ENCODE measurements at places on chromosomes 5 and 9. TPM values are rescaled to one million over a fixed set of nuclear protein-coding genes. Genes with fewer than 3 reads are reported as not detected.

DNA sequence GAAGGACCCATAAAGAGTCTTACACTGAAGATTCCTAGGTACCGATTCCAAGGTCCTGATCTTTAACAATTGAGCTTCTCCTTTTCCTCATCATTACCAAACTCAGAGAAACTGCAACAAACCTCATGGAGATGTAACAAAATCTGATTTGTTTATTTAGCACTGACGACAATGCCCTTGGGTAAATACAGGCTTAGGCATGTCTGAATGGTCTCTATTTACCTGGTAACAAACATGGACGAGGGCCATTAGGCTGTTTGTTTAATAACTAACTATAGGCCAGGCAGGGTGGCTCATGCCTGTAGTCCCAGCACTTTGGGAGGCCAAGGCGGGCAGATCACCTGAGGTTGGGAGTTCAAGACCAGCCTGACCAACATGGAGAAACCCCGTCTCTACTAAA is 333.3 kb downstream of the AGTPBP1 start:
- DNase-seq, result peak; percentile 48

DNA sequence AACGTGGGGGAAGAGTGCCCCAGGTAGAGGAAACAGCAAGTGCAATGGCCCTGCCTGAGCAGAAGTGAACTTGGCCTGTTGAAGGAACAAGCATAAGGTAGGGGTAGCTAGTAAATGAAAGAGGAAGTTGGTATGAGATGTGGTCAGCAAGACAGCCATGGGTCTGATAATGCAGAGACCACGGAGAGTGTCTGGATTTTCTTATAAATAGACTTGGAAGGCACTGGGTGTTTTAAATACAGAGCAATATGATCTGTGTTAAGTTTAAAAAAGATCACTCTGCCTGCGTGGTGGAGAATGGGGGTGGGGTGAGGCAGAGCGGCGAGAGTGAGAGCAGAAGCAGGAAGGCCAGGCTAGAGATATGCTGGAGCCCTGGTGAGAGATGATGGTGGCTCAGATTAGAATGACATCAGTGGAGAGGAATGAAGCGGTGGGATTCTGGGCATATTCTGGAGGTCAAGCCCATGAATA is 4.2 kb downstream of the ADAM19 start:
- no peak for DNase-seq

GRCh38 chr9:128798896-128799295 is 11.8 kb downstream of the TBC1D13 start:
- DNase-seq, result no peak

DNA sequence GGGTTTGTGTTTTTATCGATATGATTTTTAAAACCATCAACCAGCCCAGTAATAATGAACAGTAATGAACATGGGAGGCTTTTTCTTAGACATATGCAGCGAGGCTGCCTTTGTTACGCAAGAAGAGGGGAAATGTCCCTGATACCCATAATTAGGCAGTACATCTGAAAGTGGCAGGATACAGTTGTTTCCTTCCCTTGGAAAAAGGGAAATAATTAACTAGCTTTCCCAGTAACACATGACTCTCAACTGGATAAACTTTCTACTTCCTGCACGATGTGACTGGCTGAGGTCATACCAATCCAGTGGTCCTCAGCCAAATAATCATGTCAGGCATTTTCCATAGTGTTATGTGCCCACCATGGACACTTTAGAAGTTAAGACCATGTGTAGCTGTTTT is 431.6 kb upstream of the C9orf72 start:
- no peak for DNase-seq

- no peak for DNase-seq
Observed at GRCh38 chr5:33482335-33482734, 41.6 kb downstream of the TARS1 start.

DNA sequence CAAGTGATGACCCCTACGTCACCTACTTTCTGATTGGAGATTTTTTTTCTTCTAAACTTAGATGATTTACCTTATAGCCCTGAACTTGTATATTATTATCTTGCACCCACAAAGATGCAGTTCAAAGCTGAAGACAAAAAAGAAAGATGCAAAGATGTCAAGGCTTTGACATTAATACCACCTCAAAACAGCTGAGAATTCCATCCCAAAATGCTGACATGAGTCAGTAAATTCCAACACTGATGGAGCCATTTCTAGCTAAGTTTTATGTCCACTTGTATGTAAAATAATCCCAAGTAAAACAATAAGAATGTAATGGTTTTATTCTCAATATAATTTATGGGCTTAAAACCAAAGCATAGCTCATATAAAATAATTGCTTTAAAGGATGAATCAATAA is 91.5 kb upstream of the CDH9 start:
- DNase-seq, result no peak

DNA sequence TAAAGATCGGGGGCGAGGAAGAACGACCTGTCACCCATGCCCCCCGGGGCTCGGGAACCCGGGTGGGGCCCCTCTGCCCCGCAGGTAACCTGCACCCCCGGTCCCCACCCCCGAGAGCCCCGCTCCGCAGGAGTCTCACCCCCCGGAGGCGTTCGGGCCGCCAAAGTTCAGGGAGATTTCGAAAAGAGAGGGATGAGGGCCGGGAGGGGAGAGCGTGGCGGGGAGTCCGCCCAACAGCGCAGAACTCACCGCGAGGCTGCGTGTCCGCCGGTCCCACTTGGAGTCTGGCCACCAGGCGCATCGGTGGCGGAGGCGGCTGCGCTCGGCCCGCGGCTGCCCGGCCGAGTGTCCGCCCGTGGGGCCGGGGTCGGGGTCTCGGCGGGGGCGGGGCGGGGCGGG is at the start of gene PHF19:
Gene PHF19 (minus strand): TSS at position 347 of the 399 bp plus-strand sequence. CDS start 2,447 bp downstream, outside the sequence.
- no peak for DNase-seq

DNA sequence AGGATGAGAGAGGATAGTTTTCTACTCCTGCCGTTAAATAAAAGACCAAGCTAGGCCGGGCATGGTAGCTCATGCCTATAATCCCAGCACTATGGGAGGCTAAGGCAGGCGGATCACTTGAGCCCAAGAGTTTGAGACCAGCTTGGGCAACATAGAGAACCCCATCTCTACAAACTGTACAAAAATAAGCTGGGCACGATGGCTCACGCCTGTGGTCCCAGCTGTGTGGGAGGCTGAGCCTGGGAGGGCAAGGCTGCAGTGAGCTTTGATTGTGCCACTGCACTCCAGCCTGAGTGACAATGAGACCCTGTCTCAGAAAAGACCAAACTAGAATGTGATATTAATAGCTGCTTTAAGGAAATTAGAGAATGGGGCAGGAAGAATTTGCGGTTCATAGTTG is 158.4 kb downstream of the NIPBL start:
- no peak for DNase-seq

DNA sequence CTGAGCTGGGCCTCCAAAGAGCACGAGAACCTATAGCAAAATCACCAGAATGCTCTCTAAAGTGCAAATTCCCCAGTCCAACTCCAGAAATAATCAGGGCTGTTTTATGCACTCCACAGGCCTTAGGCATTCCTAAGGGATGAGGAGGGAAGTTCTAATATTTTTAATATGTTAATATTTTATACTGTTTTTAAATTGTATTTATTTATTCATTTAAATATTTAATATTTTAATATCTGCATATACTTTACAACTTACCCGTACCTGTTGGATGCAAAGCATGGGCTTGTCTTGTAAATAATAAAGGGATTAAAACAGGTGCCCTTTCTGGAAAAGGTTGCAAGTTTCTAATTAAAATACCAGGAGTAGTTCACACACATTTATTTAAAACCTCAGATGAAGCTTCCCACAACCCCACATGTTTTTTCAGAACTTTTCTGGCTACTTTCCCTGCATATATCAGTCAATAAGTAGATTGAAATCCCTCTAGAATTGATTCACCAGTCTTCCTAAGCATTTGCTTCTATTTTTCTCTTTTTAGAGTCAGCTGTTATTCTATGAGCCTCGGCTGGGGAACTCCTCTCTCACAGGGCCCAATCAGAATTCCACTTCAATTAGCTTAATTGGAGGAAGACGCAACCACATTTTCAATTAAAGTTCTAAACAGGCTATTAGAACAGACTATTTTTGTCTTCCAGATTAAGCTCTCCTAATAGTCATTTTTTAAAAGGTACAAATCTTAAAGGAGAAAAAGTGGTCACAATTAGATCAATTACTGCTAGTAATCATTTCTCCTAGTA is 140.8 kb downstream of the CDH6 start:
- no peak for DNase-seq

DNA sequence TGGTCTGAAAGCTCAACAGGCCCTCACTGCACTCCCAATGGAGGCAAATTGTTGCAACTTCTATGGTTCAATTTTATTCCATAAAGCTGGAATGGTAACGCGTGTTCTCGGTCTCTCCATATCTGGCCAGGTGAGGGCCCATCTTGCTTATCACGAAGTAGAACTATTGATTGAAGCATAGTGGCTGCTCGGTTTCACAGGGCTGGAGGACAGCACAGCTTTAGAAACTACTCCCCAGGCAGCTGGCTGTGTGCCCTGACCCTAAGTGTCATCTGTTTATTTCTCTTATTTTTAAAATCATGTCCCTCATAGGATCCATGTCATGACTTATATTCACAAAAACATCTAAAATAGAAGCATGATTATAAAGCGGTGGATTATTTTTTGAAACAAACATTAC is 223.4 kb downstream of the NPR3 start:
- no peak for DNase-seq

- no peak for DNase-seq
Observed at GRCh38 chr9:91146391-91147019, 215.2 kb downstream of the AUH start.

- no peak for DNase-seq
Observed at GRCh38 chr5:146051678-146052077, 53.7 kb downstream of the PLAC8L1 start.

- DNase-seq, result no peak
Observed at GRCh38 chr5:76733049-76733417, 17.1 kb downstream of the F2R start.

KCNT1 gene
- not detected for total RNA-seq

ADAMTS19 gene
- not detected for total RNA-seq

RASGRF2 gene
- not detected for total RNA-seq

TXNDC8 gene
- not detected for total RNA-seq

FST gene
- 403 TPM for total RNA-seq

BTNL3 gene
- not detected for total RNA-seq

SLC6A19 gene
- total RNA-seq, result not detected

EIF4E1B gene
- not detected for total RNA-seq

PPP2R2B gene
- total RNA-seq, result 2.4 TPM

TJP2 gene
- 124 TPM for total RNA-seq

CA9 gene
- total RNA-seq, result 11.2 TPM

ZBTB6 gene
- 4.4 TPM for total RNA-seq

CCDC152 gene
- total RNA-seq, result not detected

PCDHA1 gene
- not detected for total RNA-seq

ZDHHC11B gene
- 0.40 TPM for total RNA-seq
